HS-27A (cell line): ENCODE measurements at places on chromosomes 3 and 15.

DNA sequence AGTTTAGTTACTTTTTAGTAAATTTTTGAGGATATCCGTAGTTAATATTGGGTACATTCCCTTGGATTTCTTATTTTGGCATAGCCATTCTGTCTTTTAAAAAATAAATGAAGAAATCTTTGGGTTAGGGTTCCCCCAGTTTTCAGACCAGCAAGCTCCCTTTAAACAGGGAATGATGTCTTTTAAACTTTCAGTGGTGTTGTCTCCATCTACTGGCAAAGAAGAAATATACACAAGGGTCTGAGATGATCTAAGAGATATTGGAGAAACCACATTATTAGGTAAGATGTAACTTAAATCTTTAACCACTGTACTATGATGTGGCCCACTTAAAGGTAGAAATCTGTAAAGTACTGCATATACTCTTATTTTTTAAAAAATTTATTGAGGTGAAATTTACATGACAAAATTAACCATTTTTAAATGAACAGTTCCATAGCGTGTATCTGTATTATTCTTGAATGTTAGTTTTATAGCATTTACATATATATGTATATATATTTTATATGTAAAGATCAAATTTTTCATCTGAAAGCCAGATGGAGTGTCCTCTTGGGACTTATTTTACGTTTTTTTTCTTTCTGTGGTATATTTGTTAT lies 35.1 kb upstream of the EIF3J start:
- no peak for DNase-seq

- DNase-seq, result no peak
Measured at GRCh38 chr3:10956986-10957385, 35.6 kb upstream of the SLC6A1 start.

DNA sequence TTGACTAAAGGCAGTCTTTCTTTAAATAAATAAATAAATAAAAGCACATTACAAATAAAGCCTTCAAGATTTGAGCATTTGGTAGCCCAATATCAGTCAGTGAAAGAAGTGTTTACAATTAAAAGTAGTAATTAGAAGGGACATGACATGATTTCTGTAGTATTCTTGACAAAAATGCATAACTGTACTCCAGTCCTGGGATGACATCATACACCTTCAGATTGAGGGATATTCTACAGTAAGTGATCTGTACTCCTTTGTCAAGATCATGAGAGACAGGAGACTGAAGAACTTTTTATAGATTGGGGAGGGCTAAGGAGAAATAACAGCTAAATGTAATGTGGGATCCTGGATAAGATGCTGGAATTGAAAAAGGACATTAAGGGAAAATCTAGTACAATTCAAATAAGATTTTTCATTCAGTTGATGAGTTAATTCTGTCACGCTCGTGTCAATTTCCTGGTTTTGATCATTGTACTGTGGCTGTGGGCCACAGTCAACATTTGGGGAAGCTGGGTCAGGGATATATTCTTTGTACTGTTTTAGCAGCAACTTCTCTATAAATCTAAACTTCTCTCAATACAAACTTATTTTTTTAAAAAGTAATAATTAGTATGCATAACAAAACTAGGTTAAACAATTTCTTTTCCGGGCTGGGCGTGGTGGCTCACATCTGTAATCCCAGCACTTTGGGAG lies 314.8 kb downstream of the PTPRG start:
- no peak for DNase-seq

DNA sequence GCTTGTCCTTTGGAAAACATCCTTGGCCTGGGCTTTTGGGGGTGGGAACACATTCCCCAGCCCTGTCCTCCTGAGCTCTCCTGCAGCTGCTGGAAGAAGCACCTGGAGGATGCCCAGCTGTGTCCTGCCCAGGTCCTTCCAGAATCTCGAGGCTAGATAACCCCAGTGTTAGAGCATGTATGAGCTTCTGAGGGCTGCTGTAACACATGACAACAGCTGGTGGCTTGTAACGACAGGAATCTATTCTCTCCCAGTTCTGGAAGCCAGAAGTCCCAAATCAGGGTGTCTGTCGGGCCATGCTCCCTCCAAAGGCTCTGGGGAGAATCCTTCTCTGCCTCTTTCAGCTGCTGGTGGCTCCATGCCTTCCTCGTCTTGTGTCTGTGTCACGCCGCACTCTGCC lies 403.6 kb upstream of the C2CD4B start:
- no peak for DNase-seq

DNA sequence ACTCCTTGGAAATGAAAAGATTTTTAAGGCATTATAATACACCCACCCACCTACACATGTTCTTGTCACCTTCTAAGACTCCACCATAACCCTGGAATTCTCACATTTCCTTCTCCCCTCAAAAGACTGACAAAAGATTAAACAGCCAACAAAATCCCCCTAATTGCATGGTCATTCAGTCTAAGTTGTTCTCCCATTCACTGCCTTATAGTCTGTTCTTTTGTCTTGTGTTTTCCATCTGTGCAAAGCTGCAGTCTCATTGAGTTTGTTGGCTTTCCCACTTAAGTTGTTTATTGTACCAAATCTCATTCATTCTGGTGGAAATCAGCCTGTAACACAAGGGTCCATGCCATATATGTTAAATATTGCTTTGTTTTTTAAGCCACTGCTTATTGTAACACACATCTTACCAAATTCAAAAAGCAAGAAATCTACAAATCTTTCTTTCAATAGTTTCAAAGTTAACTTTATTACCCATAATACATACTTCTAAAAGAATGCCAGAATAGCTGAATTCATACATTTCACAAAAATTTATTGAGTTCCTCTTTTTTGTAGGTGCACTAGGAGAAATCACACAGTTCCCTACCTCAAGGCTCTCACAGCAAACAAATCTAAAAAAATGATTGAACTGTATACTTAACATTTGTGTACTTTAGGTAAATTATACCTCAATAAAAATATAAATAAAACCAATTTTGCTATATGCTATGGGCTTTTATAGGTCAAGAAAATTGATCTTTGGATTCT lies 2.4 kb upstream of the RCN2 start:
- DNase-seq, result no peak

DNA sequence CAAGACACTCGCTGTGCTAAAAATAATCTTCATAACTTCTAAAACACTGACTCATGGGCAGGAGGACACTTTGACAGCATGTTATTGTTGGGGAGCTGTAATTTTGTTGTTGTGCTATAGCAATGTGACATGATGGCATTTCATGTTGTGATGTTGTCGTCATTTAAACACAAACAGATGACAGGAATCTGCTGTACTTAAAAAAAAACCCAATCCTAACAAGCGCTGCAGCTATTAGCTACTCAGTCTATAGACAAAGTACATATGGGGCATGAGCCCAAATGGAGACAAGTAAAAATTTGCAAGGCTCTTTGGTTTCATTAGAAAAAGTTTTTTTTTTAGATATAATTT lies 828 bp upstream of the ATOSA start:
- no peak for DNase-seq

- no peak for DNase-seq
Measured at GRCh38 chr3:110318108-110318507, 753.5 kb upstream of the NECTIN3 start.

DNA sequence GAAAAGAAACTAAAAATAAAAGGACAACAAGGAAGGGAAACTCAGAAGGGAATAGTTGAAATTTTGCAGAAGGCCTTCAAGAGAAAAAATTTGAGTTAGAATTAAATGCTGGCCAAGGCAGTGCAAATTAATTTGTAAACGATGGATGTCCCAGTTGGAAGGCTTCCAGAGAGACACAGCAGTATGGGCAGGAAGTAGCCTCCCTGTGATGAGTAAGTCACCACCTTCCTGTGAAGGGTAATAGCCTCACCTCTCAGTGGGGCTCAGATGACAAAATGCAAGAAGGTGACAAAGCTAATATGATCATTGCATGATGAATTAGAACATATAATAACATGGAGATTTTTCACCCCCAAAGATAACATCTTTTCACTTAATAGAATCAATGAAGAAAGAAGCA lies 27.3 kb upstream of the TMCO5A start:
- DNase-seq, result no peak
